ENCODE measurements at places on chromosomes 16 and 17.

DNA sequence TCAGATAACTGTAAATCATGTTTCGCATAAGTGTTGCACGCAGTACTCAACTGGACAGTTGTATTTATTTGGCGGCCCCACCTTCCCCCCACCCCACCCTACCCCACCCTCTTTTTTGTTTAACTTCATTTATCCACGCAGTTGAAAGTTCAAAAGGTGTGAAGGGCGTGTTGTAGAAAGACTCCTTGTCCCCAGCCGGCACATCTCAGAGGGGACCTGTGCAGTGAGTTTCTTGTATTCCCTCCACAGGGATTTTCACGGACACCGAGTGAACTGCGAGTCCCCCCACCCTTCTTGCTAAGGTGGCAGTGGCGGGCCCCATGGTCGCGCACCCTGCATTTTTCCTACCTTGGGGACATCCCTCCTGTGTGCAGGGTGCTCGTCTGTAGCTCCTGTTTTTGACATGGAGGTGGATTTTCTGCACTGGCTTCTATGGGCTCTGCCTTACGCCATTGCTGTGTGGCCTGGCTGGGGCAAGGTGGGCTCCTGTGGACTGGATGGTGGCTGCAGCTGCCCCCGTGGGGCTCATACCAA is 36.2 kb downstream of the ADCY7 start:
- no peak for DNase-seq

- no peak for DNase-seq
These were observed 8.9 kb upstream of the TMEM220 start for GRCh38 chr17:10738521-10739258.

DNA sequence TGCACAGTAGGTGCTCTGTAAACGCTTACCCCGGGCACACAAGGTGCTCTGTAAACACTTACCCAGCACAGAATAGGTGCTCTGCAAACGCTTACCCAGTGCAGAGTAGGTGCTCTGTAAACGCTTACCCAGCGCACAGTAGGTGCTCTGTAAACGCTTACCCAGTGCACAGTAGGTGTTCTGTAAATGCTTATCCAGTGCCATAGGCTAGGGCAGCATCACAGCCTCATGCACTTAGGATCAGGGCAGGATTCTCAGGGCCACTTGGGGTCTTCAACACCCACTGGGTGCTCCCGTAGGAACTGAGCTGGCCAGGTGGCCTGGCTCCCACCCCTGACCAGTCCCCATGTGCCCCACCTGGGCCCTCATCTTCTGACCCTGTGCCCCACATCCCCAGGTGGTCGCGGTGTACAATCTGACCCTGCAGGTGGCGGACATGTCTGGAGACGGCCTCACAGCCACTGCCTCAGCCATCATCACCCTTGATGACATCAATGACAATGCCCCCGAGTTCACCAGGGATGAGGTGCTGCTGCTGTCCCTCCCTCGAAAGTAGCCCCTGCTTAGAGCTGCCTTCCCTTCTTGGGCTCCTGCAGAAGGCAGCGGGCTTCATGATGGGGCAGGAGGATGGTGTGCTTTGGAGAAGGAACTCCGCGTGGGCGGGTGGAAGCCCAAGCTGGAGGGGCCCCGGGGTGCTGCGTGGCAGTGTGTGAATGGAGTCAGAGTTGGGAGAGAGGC is 13.1 kb downstream of the SLC22A31 start:
- DNase-seq: no peak

DNA sequence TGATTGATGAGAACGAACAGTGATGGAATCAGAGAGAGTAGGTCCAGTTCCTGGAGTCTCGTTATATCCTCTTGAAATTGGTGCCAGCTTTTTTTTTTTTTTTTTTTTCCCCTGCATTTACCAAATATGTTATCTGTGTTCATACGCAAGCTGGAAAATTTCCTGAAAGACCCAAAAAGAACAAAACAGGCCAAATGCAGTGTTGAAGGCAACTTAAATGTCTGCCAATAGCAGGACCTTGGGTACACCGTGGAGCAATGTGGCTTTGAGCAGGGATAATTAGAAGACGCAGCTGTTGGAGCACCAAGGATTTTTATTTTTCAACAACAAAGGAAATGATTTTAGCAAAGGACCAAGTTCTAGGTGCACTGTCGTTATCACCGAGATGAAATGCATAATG is 105.0 kb downstream of the ABCC6 start:
- no peak for DNase-seq

DNA sequence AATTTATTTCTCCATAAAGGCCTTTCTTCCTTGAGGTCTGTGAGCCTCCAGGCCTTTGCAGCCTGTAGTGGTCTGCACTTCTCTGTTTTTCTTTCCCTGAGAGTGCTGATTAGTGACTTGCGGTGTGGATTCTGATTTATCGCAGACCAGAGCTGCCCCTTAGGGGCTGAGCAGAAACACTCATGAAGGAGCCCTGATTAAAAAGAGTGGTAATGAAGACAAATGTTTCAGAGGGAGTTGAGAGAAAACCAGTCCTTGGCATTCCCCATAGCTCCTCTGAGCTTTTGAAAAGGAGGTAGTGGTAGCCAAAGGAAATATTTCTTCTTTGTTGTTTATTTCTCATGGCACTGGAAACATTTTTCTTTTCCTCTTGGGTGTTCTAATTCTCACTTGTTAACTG is 268.1 kb upstream of the TBX2 start:
- no peak for DNase-seq

- DNase-seq: no peak
These were observed 1.1 kb upstream of the NTN1 start for GRCh38 chr17:9020096-9020823.

- no peak for DNase-seq
These were observed 4.7 kb downstream of the PFAS start for GRCh38 chr17:8253801-8254200.

DNA sequence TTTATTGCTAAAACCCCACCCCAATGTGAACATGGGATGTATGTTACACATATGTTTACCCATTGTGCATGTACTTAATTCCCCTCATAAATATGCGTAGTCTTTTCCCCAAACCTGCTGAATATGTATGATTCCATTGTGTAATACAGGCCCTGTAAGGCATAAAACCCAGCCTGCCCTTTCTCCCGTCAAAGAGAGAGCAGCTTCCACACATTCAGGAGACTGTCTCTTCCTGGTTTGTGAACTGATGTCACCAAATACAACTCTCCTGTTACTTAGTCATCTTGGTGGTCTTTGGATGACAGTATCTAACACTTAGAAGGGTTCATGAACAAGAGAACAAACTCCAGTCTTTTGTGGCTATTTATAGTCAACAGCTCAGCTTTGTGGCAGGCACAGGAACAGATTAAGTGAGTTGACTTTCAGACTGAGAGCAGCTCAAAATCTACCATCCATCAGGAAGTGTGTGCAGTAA is 24.7 kb upstream of the TMC7 start:
- no peak for DNase-seq

GRCh38 chr17:62587554-62587953 is 39.9 kb upstream of the MRC2 start:
- DNase-seq: no peak

GRCh38 chr16:79287424-79287917 is 313.1 kb downstream of the MAF start:
- DNase-seq: no peak

DNA sequence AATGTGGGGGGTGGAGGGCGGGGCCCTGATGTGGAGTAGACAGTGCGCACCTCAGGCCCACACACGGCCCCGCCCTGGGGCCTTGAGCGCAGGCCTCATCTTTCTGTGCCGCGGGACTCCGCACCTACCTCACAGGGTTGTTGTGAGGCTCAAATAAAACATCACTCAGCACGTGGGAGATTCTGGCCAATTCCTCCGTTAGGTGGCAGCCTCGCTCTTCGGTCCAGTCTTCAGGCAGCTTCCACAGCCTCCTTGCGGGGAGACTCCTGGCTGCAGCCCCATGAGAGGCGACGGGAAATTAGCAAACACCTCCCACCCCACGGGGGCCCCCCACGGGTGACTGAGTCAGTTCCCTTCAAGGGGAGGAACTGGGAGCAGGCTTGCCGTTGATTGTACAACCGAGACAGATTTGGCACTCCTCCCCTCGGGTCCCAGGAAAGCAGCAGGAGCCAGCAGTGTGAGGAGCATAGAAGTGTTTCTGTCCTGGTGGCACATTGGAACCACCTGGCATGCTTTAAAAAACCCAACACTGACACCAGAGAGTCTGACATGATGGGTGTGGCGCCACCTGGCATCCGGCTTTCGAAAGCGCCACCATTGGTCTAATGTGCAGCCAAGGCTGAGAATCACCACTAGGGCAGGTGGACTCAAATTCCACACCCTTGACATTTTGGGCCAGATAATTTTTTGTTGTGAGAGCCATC is 7.6 kb downstream of the MRM1 start:
- no peak for DNase-seq

GRCh38 chr17:7258731-7259554 is 3.3 kb downstream of the CLDN7 start:
- no peak for DNase-seq

- no peak for DNase-seq
These were observed at the start of gene PYDC1 for GRCh38 chr16:31216422-31217135. Gene PYDC1, minus strand, starts transcription at chr16:31217135. Its CDS starts 107 bp downstream, at chr16:31217028.

DNA sequence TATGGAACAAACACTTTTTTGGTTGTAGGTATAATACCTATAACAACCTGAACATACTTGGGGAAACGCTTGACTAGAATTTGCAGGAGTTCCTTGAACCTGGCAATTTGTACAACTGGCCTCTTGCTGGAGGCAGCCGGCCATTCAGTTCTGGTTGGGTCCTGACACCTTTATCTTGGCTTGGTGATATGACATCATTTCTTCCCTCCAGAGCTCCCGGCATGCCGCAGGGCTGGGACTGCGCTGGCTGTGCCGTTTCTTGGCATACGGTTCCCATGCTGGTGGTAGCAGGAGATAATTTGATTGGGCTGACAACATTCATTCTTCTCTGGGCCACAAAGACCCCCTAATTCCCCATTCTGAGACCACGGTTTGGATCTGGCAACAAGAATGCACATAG is 87.5 kb downstream of the ASIC2 start:
- no peak for DNase-seq

GRCh38 chr17:72760368-72760767 is 332.1 kb downstream of the SLC39A11 start:
- no peak for DNase-seq

- no peak for DNase-seq
These were observed 100.3 kb downstream of the TANC2 start for GRCh38 chr17:63066158-63066813.

GRCh38 chr17:78039581-78039980 is 81.1 kb downstream of the TNRC6C start:
- no peak for DNase-seq

DNA sequence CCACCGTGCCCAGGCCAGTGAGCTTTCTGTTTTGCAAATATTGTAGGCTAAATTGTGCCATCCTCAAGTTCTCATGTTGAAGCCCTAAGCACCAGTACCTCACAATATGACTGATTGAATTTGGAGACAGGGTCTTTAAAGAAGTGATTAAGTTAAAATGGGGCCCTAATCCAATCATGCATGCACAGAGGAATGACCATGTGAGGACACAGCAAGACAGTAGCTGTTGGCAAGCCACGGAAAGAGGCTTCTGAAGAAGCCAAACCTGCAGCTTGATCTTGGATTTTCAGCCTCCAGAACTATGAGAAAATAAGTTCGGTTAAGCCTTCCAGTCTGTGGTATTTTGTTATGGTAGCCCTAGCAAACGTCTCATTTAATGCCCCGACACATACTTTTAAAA is 24.9 kb downstream of the TOM1L2 start:
- DNase-seq: no peak

DNA sequence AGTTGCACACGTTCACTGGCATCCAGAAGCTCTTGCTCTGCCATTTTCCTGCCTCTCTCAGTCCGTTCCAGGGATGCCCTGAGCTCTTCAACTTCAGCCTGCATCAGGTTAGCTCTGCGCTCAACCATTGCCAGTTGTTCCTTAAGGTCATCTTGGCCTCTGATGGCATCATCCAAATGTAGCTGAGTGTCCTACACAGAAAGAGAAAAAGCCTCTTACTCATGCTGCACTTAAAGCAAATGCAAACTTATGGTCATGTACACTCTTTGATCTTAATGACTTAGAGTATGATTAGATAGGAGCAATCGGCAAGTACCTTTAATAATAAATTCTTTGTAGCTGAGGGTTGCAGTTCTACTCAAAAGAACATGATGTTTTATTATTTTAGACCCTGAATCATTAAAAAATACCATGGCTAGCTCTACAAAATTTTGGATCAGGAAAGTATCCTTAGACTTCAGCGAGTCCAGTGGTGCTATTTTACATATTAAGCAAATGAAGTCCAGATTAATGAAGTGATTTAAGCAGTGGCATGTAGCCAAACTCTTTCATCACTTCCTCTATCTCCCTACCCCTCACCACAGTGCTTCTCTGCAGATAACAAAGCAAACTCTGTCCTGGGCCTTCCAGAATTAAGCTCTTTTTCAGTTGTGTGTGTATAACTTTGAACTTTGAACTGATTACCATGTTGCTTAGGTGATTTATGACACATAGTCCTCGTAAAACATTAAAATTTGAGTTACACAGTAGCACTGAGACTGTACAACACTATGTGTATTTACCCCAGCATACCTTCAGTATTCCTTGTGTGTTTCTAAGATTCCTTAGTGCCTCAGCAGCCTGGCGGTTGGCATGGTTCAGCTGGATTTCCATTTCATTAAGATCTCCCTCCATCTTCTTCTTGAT is 22.1 kb downstream of the MYH4 start:
- no peak for DNase-seq

GRCh38 chr17:7195971-7196370 is 16.8 kb upstream of the ASGR1 start:
- DNase-seq: no peak

GRCh38 chr16:85567935-85568334 is 45.2 kb upstream of the GSE1 start:
- no peak for DNase-seq

- no peak for DNase-seq
These were observed 94.7 kb downstream of the SEC14L1 start for GRCh38 chr17:77235370-77235941.

GRCh38 chr16:24553983-24554382 is 14.6 kb downstream of the RBBP6 start:
- no peak for DNase-seq

- DNase-seq: no peak
These were observed 7.1 kb downstream of the TMEM114 start for GRCh38 chr16:8583199-8583598.

DNA sequence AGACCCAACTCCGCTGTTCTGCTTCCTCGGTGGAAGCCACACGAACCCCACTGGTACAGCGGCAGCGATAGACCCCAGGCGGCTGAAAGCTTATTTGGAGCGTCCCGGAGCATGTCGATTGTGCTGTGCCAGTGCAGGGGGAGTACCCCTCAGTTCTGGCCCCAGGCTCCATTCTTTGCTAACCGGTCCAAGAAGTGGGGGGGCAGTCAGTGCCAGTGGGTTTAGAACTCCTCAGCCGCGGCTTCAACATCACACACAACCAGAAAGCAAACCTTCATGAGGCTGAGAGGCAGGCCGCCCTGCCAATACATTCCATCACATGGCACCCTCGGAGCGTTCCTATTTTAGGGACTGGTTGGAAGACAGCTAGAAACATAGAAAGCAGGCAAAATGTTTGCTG is 1.7 kb upstream of the MNT start:
- no peak for DNase-seq

GRCh38 chr16:10640934-10641333 is 53.8 kb downstream of the TEKT5 start:
- no peak for DNase-seq
